ENCODE measurements at places on chromosomes 3 and 15.

- DNase-seq: no peak
Measured at GRCh38 chr3:24378313-24378712, 116.3 kb downstream of the THRB start.

GRCh38 chr15:49964061-49964460 is 155.0 kb downstream of the ATP8B4 start:
- DNase-seq: no peak

GRCh38 chr3:41742121-41742520 is 219.8 kb downstream of the ULK4 start:
- no peak for DNase-seq

- no peak for DNase-seq
Measured at GRCh38 chr15:62928242-62928999, 114.1 kb upstream of the TPM1 start.

- no peak for DNase-seq
Measured at GRCh38 chr3:134003066-134003465, 26.7 kb downstream of the SLCO2A1 start.

- no peak for DNase-seq
Measured at GRCh38 chr15:65985387-65985786, 116.1 kb downstream of the RAB11A start.
